ENCODE measurements at places on chromosomes 16 and 17.

DNA sequence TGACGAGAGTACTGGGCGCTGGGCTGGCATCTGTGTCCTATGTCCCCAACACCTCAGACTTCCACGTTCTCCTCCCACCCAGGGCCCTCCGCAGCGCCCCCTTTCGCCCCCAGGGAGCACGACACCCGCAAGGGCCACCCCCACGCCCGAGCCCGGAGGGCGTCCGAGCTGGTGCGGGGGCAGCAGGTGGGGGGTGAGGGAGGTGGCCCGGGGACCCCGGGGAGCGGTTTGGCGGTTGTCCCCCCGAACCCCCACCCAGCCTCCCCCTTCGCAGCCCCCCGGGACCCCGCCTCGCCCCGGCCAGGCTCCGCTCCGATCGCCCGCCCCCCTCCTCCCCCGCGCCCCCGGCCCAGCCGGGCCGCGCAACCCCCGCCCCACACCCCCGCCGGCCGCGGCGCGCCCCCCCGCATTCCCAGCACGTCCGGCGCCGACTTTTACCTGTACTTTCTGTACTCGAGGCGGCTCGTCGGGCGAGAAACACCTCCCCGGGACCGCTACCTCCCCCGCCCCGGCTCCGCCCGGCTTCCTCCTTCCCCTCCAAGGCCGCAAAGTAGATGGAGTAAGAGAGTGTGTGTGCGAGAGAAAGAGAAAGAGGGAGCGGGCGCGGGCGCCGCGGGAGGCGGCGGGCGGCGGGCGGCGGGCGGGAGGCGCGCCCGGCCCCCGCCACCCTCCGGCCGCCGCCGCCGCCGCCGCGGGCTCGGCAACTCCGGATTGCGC lies 901 bp downstream of the CDYL2 start:
- DNase-seq = peak; percentile 18

- DNase-seq = no peak
These were observed 471.1 kb downstream of the WWOX start for GRCh38 chr16:78570399-78571141.

DNA sequence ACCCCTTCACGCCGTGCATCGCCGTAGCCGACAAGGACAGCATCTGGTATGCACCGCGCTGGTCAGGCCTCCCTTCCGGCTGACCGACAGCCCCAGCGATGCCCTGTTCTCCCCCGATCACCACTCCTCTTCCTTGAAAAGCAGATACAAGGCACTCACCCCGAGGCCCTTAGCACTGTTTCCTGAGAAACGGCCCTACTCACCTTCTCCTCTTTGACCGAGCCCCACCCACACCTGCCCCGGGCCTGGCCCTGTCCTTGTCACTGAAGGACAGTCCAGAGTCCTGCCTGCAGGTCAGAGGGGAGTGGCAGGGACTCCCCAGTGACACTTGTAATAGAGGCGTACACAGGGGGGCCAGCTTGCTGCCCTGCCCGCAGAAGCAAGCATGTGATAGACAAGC lies 45.9 kb upstream of the CHMP6 start:
- DNase-seq = no peak

GRCh38 chr17:73710095-73710592 lies 65.9 kb upstream of the SDK2 start:
- peak; percentile 22 for DNase-seq

GRCh38 chr16:27482397-27483087 lies 67.2 kb downstream of the GTF3C1 start:
- no peak for DNase-seq

Measured in activated T-helper 1 cell treated with anti-CD3 and anti-CD28 coated beads, Interleukin-2, amount 50 U/mL, for 16 hours (primary cell).